ENCODE measurements at places on chromosomes 4 and X. TPM values are rescaled to one million over a fixed set of nuclear protein-coding genes. Genes with fewer than 3 reads are reported as not detected.

- DNase-seq = no peak
Observed at GRCh38 chrX:78168065-78168464, 28.6 kb upstream of the TAF9B start.

DNA sequence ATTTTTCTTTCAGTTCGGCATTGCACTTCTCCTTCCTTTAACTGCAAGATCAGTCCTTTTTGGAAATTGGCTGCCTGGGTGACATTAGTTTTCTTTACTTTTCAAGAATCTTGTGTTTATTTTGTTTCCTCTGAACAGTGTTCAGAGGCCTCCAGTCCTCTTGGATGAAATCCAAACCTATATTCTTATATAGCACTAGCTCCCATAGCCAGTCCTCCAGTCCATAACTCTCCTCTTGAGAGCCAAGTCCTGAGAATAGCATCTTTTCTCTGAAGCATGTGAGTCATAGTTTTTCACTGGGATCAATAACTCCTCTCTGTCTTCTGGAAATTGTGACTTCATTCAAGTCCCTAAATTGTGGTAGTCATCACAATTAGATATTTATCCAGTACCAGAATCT is 357.5 kb downstream of the RAPGEF2 start:
- no peak for DNase-seq

DNA sequence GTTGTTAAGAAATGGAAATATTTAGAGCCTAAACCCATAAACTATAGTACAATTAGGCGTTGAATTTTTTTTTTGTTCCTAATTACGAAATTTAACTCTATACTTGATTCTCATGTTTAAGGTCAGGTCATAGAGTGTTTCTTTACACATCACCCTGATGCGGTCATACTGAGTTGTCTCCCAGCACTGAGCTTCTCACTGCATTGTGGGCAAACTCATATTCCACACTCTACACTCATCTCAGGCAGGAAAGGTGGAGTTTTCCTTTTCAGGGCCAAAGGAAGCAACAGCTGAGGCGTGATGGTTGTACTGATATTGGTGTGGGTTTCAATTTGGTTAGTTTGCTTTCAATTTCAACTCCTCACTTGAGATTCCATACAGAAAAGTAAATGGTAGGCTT is 75.4 kb downstream of the FAT4 start:
- DNase-seq = no peak

DNA sequence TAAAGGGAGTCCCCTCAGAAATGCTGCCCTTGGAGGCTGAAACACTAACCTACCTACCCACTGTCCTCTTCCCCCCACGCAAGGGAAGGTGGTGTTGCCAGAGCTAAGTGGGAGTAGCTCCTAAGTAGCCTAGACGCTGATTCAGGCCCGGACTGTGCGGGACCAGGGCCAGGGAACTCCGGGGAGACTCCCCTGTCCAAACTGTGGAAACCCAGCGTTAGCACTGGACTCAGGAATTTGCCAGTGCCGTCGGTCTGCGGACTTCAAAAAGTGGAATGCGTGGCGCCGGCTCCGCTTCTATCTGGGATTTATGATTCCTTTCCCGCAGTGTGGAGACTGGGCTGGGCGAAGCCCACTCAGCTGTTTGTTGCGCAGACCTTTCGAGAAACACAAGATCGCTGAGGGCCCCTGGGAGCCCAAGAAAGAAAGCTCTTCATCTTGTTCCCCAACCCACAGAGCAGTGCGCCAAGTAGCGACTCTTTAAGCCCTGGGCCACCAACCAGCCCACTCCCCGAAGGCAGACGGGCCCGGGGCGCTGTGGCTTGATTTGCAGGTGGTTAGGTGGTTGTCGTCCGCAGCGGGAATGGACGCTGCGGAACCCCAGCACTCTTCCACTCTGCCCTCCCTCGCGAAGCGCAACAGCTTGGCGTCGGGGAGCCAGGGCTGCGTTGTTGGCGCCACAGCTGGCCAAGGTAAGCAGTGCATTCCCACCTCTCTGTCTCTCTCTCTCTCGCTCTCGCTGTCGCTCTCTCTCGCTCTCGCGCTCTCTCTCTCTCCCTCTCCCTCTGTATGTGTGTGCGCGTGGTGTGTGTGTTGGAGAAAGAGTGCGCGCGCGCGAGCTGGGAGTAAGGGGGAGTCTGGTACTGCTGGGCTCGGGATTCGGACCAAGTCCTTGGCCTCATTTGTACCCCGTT is 2.0 kb downstream of the TMEM255A start:
- peak; percentile 84 for DNase-seq

- DNase-seq = no peak
Observed at GRCh38 chr4:87038837-87039615, 104.2 kb downstream of the AFF1 start.

DNA sequence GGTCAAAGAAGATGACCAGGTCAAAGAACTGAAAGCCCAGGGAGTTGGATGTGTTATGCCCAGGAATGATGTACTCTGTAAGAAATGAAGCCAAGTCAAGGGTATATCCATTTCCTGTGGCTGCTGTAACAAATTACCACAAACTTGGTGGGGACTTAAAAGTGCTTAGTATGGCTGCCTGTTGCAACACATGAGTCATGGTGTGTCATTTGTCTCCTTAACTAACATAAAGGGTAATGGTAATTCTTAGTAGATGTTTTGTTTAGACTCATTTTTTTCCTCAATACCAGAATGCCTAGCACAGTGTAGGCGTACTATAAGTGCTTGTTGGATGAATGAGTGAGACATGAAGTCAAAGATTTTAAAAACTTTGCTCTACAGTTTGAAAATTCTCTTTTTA is 45.7 kb downstream of the SYTL5 start:
- DNase-seq = no peak

DNA sequence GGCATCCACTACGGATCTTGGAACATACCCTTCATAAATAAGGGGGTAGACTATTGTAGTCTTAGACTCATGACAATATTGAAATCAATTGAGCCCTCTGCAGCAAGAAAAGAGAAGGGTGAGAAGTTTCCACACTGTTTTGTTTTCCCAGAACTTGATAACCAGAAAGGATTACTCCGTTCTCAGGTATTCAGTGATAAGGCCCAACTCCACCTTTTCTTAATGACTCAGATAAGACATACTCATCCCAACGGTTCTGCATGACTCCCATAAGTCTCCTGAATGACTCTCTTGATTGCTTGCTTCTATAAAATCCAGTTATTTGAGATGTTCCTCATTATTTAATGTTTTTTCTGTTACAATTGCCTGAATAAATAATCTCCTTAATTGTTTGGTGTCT is 111.7 kb downstream of the PABPC4L start:
- no peak for DNase-seq

GRCh38 chr4:184664445-184665210 is 15.1 kb downstream of the PRIMPOL start:
- no peak for DNase-seq

- no peak for DNase-seq
Observed at GRCh38 chrX:106203315-106203714, 35.2 kb downstream of the PWWP3B start.

DNA sequence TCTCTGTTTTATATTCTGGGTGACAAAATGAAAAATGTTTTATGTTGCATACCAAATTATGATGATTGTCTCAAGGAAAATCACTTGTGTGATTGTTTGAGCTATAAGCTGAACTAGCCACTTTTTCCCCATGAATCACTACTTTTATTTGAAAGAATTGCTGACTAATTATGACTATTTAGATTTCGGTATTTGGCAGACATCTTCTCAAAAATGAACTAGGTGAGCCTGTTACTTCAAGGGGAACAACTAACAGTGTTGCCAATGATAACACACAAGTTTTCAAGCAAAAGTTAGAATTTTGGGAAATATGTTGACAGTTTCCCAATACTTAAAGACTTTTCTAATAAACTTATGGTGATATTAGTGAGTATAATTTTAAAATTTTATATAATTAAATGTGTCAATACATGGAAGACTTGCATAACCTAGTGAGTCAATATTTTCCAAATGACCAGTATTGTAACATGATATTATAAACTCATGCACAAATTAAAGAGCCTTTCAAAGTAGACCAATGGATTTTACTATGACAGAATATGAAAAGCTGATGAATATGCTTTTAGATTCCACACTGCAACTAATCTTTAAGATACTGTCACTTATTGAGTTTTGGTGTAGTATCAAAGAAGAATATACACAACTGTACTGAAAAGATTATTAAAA is 187.7 kb upstream of the GATB start:
- DNase-seq = no peak

DNA sequence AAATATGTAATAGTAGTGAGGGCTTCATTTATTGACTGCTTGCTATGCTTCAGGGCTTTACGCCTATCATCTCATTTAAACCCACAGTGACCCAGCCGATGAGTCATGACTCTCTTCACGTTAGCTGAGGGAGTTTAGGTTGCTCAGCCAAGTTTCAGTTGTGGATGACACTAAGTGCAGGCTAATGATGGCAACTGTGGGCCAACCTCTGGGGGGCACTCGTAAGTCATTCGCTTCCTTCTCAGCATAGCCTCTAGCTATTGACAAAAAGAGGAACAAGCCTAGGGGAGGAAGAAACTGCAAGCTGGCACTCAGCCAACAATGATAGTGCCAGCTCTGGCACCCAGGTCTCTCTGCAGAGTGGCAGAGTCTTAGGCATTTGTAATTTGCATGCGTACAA is 325.0 kb downstream of the ARHGAP10 start:
- peak; percentile 73 for DNase-seq

GRCh38 chr4:40448875-40449274 is 113.7 kb downstream of the CHRNA9 start:
- no peak for DNase-seq

DNA sequence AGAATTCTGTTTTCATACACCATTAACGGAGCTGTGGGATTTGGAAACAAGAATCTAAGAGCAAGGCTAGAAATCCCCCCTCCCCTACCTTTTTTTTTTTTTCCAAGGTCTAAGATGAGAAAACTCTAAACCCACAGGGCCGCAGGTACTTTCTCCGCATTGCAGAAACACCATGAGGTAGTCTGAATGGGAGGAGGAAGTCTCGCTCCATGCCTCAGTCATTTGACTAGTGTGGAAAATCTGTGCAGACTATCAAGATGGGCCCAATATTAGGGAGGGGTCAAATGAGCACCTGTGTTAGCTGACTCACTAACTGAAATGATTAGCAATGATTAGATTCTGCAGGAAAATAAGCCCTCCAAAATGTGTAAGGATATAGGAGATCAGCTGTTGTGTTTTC is 40.9 kb upstream of the MAP3K15 start:
- DNase-seq = no peak

DNA sequence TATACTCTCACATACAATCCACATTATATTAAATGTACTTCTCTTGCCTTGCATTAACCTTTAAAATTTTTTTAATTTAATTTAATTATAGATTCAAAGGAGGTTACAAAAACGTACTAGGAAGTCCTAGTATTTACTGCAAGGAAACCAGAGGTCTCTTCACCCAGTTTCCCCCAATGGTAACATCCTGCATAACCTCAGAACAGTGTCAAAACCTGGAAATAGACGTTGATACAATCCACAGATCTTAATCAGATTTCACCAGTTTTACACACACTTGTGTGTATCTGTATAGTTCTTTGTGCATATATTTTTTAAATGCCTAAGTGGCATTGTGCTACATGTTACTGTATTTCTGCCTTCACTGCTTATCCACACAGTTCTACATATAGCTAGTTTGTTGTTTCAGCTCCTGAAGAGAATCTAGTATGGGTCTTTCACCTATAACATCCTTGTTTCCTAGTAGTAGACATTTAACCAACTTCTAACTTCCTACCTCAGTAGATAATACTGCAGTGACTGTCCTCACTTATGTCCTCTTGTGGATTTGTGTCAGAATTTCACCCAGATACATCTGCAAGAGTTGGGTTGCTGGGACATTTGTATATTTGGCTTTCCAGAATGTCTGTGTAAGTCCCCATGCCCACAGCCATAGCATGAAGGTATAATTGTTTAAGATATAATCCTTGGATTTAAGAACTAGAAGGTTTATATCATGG is 103.2 kb downstream of the NFKB1 start:
- no peak for DNase-seq

- no peak for DNase-seq
Observed at GRCh38 chrX:39258331-39258730, 457.1 kb downstream of the MID1IP1 start.

GRCh38 chr4:65007841-65008439 is 598.7 kb upstream of the TECRL start:
- DNase-seq = no peak

DNA sequence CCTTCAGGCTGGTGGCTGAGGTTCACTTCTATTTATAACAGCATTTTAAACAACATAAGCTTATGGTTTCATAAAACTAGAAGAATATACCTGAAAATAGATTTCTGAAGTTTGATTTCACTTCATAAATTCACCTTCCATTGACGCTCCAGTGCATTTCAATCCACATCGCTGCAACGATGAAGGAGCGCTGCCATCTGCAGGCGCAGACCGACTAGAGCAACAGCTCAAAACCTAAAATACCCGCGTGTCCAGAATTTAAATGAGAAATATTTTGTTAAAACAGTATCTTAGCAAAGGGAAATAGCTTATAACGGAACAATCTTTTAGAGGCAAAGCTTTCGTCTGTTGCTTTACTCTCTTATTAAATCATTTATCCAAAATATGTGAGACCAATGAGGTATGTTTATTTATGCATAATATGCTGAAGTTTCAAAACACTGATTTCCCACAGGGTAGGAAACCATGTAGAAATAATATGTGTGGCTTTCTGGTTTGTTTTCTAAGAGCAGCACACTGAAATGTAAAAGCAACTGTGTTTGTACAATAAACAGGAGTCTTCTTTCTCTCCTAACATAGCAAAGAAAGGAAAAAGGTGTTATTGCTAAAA is 816.4 kb upstream of the FRG1 start:
- no peak for DNase-seq

DNA sequence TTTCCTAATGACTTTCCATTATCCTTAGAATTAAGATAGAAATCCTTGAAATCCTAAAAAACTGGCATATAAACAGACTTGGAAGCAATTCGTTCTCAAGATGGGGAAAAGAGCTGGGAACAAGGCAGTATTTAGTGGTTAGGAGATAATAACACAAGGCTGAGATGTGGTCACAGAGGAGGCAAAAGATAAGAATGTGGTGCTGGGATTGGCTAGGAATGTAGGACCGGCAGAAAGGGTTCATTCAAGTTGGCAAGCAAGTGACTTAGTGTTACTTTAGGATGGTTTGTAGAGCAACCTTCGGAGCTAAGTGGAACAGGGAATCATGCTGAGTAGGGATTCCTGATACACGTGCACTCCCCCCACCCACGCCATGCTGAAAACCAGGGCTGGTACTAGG is 121.9 kb upstream of the RPS6KA3 start:
- DNase-seq = no peak

DNA sequence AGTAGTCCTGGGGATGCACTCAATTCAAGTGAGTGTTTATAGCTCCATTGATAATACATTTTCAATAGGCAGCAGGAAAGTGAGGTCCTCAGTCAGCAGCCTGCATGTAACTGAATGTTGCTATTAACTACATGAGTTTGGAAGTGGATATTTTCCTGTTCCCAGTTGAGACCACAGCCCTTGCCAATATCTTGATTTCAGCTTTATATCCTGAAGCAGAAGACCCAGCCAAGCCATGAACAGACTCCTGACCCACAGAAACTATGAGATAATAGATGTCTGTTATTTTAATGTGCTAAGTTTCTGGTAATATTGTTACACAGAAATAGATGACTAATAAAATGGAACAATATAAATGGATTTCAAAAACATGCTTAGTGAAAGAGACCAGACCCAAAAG is 63.7 kb downstream of the VSIG4 start:
- no peak for DNase-seq

GRCh38 chr4:89283226-89284009 is 24.2 kb downstream of the GPRIN3 start:
- peak; percentile 76 for DNase-seq

- DNase-seq = no peak
Observed at GRCh38 chr4:169256856-169257761, 13.6 kb downstream of the SH3RF1 start.

The ATP2B3 gene
- total RNA-seq = not detected

The DNAAF6 gene
- total RNA-seq = not detected

The KLKB1 gene
- total RNA-seq = 0.35 TPM

The ATP1B4 gene
- not detected for total RNA-seq

The KIF4A gene
- total RNA-seq = not detected

The H2BW2 gene
- total RNA-seq = not detected

Data from CD8-positive, alpha-beta T cell (primary cell).